NCI-H1105 (cell line): ENCODE measurements at places on chromosomes 2 and 18.

DNA sequence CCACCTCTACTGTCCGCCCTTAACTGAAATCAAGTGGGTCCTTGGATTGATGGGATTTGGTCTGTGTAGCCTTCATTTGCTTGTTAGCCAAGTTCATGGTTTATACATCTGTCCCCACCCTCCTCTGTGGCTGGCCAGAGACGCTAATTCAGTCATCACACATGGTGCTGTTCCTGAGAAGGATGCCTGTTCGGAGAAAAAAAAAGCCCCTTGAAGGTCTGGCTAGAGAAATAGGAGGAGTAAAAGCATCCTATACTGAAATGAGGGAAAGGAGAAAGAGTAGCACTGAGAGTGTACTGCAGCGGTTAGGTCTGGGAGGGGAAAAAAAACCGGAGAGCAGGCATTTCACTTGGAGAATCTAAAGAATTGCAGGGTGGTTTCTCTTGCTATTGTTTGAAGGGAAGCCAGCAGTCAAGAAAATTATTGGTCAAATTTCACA, 180.6 kb upstream of the EPAS1 start:
- DNase-seq, result no peak

GRCh38 chr2:173231042-173231441, 123.6 kb upstream of the CDCA7 start:
- peak; percentile 97 for DNase-seq

DNA sequence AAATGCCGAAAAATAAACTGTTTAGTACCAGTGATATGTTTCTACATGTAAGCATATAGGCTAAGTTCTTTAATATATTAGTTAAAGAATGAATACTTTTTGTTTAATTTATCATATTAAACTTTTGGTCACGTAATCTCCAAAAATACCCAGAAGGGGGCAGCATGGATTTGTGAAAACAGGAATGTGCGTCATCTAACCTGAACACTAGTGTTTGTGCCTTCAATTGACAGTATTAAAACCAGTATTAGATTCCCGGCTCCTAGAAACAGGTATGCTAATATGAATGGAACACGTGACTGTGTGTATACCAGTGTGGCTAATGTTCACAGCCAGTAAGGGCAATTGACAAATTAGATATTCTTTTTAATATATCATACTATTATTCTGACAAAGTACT, 51.8 kb downstream of the WDR7 start:
- peak; percentile 15 for DNase-seq

DNA sequence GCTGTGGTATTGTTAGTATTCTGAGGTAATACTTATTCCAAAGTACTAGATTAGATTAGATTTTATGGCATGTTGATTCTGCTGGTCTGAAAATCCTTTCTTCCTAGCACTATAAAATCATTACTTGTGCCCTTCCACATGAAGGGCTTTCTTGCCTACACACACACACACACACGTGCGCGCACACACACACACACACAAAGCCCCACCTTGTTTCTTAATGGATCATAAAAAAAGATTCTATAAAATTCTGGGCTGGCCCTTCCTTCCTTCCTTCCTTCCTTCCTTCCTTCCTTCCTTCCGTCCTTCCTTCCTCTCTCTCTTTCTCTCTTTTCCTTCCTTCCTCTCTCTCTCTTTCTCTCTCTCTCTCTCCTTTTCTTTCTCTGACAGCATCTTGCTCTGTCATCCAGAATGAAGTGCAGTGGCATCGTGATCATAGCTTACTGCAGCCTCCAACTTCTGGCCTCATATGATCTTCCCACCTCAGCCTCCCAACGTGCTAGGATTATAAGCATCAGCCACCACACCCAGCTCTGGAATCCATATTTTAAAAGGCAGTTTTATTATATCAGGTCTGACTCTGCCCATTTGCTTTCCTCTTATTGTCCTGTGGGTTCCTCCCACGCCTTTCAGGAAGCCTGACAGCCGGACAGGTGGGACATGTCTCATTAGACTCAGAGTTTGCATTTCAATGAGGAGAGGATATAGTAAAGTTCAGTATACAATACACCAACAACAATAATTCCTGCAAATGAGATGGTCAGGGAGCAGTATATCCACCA, 321.1 kb downstream of the PIK3C3 start:
- no peak for DNase-seq

DNA sequence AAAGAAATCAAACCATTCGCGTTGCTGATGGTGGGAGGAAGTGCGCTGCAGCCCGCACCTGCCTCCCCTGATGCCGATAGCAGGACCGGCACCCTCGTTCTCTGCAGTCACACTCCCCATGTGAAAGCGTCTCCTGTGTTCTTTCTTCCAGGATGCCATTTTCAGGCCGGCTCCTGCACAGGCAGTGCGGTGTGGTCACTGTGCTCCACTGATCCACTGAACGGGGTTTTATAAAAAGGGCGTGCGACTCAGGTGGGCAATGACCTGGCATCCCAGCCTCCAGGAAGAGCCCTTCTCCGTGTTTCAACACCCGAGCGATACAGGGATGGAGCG, 88.3 kb upstream of the SNTG2 start:
- DNase-seq, result no peak

DNA sequence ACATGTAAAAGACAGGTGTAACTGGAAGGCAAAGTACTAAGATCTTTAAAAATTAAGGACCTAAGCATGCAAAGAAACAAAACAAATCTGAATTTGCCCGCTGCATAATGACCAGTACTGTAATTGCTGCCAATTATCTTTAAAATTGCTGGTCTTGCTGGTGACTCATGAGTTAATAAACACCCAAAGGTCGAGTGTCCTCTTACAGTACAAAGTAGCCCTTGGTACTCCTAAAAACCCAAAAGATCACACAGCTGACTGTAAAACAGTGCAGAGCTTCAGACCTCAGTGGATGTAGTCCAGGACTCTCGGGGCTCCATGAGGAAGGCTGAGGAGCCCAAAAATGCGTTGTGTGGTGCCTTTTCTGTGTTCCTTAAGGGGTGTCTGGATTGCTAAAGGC, 308.7 kb downstream of the CNTNAP5 start:
- DNase-seq, result no peak

- DNase-seq, result no peak
Observed at GRCh38 chr2:11540996-11541692, 7.3 kb downstream of the GREB1 start.

GRCh38 chr2:212991120-212991519, 160.3 kb downstream of the IKZF2 start:
- no peak for DNase-seq

GRCh38 chr2:33214857-33215256, 261.6 kb upstream of the RASGRP3 start:
- no peak for DNase-seq

DNA sequence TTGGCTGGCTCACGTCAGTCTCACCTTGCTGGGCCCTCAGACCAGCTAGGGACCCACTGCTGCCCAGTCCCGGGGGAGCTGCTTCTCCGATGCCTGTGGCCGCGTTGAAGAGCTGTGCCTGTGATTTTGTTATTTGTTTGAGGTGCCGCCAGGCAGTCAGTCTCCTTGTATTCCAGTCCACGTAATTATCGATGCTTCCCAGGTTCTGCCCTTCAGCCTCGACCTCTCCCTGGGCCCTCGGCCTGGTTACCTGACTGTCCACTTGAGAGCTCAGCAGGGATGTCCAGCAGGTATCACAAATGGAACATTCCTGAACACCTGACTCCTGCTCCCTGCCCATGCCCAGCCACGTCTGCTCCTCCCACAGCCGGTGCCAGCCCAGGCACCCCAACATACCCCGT, 195.9 kb upstream of the HS6ST1 start:
- DNase-seq, result no peak

GRCh38 chr2:69560147-69560482, 83.4 kb downstream of the AAK1 start:
- no peak for DNase-seq

GRCh38 chr2:9992427-9993187, 41.1 kb downstream of the GRHL1 start:
- DNase-seq, result no peak

DNA sequence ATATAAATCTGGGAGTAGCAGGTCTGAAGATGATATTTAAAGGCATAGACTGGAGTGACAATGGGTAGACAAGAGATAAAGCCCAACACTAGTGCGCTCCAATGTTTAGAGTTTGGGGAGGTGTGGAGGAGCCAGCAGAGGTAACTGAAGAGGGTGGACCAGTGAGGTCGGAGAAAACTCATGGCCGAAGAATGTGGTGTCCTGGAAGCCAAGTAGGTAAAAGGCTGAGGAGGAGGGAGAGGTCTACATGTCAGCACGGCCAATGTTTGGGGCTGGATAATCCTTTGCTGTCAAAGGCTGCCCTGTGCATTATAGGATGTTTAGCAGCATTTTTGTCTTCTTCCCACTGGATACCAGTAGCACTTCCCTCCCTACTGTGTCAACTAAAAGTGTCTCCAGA, 78.8 kb upstream of the KCNE4 start:
- DNase-seq, result no peak

DNA sequence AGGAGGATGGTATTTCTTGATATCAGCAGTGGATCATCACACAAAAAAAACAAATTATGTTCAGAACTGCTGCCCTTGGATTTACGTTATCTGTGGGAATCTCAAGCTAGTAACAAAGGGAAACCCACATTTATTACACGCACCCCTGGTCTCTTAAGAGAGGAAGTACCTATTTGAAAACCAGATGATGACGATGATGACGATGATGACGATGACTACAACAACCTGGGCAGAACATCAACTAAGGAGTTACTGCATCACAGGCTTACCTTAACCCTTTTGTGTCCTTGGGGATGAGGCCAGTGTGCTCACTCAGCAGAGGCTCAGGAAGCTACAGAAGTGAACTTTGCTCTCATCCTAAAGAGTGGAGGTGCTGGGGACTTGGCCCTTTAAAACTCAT, 169.4 kb downstream of the FSHR start:
- DNase-seq, result no peak

DNA sequence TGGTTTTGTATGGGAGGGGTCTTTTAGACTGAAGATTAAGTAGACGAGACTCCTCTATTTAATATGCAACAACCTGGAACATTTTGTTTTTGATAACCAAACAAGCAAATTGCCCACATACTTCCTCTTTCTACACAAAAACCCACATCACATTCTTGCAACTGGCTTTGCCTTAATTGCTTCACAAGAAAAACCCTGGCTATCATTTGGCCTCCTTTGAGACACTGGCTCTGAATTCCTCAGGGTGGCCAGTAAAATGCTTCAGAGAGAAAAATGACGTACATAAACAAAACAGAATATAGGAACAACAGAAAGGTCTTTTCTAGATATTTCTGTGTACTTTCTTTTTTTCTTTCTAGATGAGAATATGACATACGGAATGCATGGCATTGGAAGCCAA, 103.0 kb downstream of the TRIB2 start:
- no peak for DNase-seq

DNA sequence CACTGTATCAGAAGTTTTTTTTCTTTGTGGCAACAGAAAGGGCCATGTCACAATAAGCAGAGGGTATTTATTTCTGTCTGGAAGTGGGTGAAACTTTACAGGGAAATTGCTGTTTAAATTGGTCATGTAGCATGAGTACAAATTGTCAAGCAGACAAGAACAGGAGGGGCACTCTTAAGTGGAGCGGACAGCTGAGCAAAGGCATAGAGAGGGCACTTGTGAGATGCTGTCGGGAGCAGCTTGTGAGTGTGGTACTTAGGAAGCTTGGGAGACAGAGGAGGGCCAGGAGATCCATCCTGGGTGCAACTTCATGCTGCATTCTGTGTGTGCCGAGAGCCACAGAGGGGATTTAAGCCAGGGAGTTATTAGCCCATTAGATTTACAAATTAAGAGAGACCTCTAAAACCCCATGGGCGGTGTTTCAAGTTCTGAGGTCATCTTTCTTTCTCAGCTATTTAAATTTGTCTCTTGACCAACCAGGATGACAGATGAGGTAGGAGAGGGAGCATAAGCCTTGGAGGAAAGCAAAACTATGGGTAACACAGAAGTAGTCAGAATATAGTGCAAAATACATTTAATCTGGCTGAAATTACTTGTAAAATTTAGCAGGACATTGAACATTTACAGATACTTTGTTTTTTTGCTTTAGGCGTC, 30.4 kb downstream of the INPP4A start:
- DNase-seq, result no peak

DNA sequence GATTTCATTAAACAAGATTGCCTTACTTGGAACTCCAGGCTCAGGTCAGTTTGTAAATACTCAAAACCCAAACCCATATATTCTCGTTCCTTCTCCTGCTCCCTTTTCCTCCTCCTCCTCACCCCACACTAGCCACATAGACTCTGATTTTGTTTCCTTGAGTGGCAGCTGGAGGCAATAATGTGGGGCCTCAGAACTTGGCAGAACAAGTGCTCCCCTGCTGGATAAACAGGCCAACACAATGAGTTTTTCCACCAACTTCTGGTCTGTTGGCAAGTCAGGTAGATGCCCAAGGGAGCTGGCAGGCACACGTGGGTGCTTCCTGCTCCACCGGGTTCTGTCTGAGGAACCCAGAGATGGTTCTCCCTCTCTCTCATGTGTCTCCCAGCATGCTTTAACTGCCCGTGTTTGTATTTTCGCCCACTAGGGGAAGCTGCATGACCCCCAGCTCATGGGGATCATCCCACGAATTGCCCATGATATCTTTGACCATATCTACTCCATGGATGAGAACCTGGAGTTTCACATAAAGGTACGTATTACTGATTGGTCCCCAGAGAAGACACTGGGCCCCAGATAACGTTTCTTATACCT, 61.9 kb downstream of the KIF5C start:
- no peak for DNase-seq

GRCh38 chr2:157256626-157257025, 879 bp upstream of the GALNT5 start:
- DNase-seq, result no peak

- peak; percentile 71 for DNase-seq
Observed at GRCh38 chr2:16320716-16321115, 344.9 kb downstream of the CYRIA start.

DNA sequence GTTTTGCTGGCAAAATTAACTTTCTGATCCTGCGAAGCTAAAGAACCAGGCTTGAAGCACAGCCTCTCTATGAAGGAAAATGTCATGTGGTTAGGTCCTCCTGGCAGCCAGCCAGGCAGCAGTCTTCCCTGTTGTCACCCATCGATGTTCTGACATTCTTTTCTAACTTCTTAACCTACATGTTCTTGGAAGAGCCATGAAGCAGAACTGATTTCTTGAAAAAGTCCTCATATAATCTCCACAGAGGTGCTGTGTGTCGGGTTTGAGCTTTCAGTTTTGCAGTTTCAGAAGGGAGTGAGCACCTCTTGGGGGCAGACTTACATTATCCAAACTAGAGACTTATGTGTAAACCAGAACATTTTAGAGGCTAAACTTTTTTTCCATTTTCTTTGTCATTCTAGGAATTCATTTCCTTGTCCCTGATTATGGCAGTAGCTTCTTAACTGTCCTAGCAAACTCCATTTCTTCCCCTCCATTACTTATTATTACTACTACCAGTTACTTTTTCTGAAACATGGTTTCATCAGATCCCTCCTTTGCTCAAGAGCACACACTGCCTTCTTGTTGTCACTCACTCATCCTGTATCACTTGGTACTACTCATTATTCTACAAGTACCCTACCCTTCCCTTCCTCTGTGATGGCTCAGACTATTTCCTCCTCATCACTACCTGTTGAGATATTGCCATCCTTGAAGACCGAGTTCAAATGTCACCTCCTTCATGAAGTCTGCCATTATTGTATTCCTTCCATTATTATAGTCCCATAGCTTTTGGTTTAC, 31.1 kb downstream of the DOK1 start:
- DNase-seq, result no peak
